ENCODE measurements at places on chromosomes 3 and 15.

DNA sequence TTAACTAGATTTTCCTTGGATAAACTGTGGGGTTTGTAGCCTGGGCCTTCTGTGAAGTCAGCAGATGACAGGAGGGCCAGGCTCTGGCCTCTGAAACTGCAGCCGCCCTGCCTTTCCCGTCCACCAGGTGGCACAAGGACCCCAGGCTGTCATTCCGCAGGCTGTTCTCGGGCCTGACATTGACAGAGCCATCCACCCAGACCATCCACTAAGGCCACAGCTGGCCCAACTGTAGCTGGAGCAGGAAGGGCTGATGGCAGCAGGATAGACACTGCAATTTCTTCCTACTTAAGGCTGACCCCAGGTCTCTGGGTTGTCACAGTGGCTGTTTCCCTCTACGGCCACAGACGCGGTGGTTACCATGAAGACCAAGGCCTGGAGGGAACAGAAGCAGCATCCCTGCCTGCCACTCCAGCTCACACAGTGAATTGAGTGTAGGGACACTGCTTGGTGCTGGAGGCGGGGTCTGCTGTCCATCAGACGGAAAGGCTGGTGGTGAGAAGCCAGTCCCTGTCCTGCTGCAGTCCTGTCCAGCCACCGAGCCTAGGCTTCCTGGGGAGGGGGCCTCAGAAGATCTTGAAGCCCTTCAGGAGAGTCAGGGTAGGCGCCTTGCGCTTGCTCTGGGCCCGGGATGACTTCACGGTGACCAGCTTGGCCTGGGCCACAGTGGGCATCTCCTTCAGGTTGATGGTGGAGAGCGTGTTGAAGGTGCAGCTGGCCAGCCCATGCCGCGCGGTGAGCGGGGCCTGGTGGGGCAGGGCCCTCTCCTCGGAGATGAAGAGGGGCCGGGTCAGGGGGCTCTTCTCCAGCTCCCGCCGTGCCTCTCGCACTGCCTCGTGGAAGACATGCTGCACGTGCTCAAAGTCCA lies 9.4 kb downstream of the SLC51B start:
- DNase-seq, result peak; percentile 80

DNA sequence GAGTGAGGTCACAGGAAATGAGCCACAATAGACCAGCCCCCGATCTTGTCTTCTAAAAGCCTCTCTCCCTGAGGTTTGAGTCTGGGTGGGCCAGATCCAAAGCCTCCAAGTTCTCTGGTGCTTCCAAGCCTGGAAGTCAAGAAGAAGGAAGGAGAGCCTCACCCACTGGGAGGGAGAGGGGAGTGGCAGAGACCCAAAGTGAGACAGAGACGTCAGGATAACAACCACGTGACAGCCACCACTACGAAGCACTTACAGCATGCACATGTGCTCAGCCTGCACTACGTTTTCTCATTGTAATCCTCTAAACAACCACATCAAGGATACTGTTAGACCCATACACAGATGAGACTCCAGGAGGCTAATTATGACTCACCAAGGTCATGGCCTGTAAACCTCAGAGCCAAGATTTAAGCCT lies 197.3 kb upstream of the LINGO1 start:
- DNase-seq, result peak; percentile 31

GRCh38 chr3:137047240-137047639 lies 89.5 kb downstream of the IL20RB start:
- no peak for DNase-seq

- no peak for DNase-seq
These were observed 82.2 kb downstream of the SRGAP3 start for GRCh38 chr3:9167222-9167621.

- DNase-seq, result no peak
These were observed 44.5 kb downstream of the TYRO3 start for GRCh38 chr15:41603411-41603935.

DNA sequence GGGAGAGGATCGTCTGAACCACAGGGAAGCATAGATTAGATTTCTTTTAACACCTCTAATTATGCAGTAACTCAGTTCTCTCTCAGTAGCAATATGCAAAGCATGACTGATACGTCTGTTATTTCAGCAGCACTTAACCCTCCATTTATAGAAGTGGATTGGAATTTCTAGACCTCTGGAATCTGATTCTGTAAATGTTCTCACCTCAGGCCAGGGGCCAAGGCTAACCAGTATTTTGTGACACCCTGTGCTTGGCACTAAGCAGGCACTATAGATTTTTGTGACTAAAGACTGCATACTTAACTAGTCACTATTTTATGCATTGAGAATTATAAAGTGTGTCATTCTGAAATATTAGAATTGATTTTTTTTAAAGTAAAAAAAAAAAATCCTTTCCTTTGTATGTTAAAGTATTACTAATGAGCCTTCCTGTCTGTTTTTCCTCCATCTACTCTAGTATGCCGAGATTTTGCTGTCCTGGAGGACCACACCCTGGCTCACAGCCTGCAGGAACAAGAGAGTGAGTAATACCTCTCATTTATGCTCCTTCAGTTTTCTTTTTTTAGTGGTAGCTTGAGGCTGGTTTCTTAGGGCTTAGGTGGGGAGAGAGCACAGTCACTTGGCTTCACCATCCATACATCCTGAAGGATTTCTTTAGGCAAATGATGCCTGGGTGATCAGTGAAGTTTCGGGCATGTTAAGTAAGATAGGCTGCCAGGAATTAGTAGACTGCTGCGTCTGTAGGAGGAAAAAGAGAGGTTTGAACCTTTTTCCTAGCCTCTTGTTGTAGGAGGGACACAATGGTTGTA lies 26.5 kb upstream of the UTS2B start:
- DNase-seq, result no peak

GRCh38 chr3:182726258-182727142 lies 66.8 kb upstream of the ATP11B start:
- DNase-seq, result no peak

- peak; percentile 42 for DNase-seq
These were observed 190.1 kb downstream of the UBE3A start for GRCh38 chr15:25248583-25249235.

DNA sequence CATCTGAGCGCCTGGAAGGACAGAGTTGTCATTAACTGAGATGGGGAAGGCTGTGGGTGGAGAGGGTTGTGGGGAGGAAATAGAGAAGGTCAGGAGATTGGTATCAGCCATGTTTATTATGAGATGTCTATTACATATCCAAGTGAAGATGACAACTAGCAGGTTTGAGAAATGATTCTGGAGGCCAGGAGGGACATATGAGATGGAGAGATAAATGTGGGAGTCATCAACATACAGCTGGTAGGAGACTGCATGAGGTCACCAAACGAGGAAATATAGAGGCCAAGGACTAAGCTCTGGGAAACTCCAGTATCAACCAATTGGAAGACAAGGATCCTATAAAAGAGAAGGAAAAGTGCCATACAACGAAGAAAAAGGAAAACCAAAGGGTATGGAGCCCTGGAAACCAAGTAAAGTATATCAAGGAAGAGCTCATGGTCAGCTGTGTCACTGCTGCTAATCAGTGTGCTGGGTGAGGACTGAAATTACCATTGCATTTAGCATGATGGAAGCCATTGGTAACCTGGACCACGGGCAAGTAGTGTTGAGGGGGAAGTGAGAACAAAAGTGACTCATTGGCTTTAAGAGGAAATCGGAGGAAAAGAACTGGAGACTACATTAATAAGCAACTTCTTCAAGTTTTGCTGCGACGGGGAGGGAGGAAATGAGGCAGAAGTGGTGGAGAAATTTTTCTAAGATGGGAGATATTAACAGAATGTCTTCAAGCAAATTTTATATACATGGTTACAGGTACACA lies 14.0 kb upstream of the UACA start:
- DNase-seq, result no peak

All from right lobe of liver (tissue), 6 donors.